Uterus (tissue), 4 donors: ENCODE measurements at places on chromosomes 3 and 15.

DNA sequence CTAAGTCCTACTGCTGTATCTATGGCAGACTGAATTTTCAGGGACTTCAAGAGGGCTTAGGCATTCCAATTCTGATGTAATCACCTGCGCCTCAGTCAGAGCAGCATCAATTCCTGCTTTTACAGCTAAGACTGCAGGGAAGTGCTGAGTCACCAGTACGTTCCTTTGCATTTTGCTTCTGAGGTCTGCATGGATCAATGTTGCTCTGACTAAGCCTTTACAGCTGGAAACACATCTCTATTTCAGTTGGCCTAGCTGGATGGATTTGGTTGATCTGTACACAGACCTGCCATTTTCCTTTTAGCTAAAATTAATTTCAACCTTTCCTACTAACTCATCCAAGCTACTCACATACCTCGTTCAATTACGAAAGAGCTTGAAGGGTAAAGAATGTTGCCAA lies 51.3 kb downstream of the ETV5 start:
- DNase-seq: no peak

DNA sequence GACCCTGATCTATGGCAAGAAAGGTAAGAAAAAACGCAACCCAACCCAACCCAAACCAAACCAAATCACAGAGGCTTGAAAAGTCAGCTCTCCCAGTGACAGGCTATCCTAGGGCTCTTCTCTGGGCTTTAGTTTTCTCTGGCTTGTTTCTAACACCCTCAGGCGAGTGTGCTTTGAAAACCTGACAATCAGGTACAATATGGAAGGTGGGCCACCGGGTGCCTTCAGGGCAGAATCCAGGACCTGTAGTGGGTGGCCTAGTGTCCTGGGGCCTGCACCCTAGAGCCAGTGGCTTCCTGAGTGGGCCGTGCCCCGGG lies 46.8 kb downstream of the BHLHE40 start:
- DNase-seq: no peak

GRCh38 chr15:79849789-79850188 lies 47.0 kb downstream of the MTHFS start:
- DNase-seq: no peak

DNA sequence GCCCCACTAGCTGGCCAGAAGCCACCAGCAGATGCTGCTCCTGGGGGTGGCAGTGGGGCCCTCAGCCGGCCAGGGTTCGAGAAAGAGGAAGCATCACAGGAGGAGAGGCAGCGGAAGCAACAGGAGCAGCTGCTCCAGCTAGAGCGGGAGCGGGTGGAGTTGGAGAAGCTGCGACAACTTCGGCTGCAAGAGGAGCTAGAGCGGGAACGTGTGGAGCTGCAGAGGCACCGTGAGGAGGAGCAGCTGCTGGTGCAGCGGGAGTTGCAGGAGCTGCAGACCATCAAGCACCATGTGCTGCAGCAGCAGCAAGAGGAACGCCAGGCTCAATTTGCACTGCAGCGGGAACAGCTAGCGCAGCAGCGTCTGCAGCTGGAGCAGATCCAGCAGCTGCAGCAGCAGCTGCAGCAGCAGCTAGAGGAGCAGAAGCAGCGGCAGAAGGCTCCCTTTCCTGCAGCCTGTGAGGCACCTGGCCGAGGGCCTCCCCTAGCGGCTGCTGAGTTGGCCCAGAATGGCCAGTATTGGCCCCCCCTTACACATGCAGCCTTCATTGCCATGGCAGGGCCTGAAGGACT lies 17.5 kb upstream of the APEH start:
- DNase-seq: no peak
